Stimulated activated CD4-positive, alpha-beta T cell treated with anti-CD3 and anti-CD28 coated beads, Interleukin-2, amount 100 ng/mL, for 4 hours (primary cell): ENCODE measurements at places on chromosomes 6 and 20.

DNA sequence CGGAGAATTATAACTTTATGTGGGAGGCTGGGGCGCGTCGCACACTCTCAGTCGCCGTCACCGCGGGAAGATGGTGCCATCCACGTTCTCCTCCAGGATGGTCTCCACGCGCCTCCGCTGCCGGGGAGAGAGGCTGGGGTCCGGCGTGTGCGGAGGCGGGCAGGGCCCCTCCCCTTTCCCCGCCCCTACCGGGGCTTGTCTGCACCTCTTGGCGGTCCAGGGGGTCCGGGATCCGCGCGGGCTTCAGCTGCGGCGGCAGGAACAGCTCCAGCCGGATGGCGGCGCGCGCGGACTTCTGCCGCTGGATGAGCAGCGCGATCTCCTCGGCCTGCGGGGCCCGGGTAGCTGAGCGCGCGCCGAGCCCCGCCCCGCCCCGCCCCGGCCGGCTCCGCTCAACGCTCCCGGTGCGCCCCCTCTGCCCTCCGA is 807 bp downstream of the LKAAEAR1 start:
- DNase-seq: peak; percentile 45

DNA sequence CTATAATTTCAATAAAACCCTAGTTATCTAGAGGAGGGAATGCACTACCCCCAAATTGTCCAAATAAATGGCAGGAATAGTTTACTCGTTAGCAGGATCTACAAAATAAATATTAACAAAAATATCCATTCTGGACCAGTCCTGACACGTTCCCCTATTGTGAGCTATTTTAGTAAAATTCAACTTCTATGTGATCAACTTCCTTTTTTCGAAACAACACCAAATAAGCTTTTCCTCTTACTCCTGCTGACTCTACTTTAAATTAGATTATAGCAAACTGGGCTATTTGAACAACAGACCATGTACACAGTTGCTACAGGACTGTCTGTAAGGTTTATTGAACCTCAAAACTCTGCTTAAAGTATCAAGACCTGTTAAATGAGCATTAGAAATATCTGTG is 154.3 kb downstream of the IPCEF1 start:
- DNase-seq: no peak

- DNase-seq: no peak
Observed at GRCh38 chr6:116485559-116486184, 24.5 kb downstream of the CALHM6 start.

DNA sequence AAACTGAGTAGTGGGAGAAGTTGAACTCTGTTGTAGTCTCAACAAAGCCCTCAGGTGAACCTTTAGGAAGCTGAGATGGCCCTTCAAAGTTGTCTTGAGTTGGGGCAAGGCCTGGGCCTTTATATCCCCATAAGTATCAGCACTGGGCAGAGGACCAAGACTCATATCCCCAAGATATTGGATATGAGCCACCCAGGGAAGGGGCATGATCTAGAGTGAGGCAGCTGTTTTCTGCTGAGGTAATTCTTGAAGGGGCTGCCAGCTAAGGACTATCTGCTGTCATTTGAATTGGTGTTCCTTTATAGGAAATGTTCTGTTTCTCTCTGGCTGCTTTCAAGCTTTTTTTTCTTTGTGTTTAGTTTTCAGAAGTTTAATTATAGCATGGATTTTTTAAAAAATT is 140.7 kb upstream of the FLRT3 start:
- DNase-seq: no peak

GRCh38 chr6:34468378-34468892 is 2.6 kb downstream of the PACSIN1 start:
- DNase-seq: no peak

- DNase-seq: no peak
Observed at GRCh38 chr6:132964868-132965382, 150.6 kb downstream of the RPS12 start.

- DNase-seq: no peak
Observed at GRCh38 chr6:107491138-107491609, 1.3 kb downstream of the SOBP start.

GRCh38 chr6:159313018-159313417 is 143.8 kb downstream of the FNDC1 start:
- DNase-seq: no peak

DNA sequence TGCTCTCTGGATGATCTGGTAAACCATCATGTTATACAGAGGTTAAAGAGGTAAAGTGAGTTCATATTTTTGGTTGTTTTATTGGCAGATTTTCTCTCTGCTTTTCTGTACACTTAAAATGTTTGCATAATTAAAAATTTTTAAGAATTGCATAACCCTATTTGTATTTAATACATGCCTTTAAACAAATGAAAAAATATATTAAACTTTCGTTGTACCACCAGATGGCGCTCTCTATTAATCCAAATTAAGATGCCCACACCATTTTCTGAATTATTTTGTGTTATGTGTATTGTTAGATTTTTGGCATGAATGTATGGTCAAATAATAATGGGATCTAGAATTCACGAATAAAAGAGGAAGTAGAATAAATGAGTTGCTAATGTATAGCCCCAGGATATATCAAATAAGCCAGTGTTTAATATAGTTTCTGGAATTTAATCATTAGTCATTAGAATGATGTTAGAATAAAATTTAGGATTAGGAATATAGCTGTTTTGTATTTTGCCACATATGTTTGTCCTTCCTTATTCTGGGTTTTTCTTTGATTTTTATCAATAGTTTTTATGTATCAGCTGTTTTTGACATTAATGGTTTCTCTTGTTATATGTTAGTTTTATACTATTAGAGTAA is 38.9 kb downstream of the SMAP1 start:
- no peak for DNase-seq

DNA sequence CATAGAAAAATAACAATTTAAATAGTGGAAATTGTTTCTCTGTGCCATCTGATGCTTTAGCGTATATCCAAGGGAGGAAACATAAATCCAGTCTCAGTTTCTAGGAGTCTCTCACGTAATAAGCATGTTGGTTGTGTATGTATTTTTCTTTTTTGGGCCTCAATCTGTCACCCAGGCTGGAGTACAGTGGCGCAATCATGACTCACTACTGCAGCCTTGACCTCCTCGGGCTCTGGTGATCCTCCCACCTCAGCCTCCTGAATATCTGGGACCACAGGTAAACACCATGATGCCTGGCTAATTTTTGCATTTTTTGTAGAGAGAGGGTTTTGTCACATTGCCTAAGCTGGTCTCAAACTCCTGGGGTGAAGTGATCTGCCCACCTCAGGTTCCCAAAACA is 78.6 kb upstream of the PLN start:
- no peak for DNase-seq

DNA sequence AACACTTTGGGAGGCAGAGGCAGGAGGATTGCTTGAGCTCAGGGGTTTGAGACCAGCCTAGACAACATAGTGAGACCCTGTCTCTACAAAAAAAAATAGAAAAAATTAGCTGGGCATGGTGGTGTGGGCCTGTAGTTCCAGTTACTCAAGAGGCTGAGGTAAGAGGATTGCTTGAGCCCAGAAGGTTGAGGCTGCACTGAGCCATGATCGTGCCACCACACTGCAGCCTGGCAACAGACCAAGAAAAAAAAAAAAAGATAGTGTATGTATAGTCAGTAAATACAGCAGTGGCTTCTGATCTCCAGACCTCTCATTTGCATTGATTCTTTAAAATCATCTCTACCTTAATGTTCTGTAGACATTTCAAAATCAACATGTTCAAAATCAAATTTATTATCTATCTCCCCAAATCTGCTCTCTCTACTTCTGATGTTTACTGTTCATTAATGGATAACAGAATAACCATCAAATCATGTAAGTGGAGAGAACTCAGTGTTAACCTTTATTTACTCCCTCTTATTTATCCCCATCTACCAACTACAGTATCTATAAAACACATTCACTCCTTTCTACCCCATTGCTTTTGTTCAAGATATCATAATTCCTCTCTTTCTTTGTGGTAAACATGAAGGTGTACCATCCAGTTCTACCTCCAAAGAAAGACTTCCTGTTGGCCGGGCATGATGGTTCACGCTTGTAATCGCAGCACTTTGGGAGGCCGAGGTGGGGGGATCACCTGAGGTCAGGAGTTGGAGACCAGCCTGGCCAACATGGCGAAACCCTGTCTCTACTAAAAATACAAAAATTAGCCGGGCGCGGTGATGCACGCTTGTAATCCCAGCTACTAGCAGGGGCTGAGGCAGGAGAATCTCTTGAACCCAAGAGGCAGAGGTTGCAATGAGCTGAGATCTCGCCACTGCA is 7.7 kb downstream of the PROCR start:
- DNase-seq: no peak

GRCh38 chr20:34927736-34928135 is 27.9 kb downstream of the GSS start:
- DNase-seq: no peak

GRCh38 chr6:1837826-1838225 is 228.1 kb downstream of the FOXC1 start:
- no peak for DNase-seq
